AG04449 (cell line): ENCODE measurements at places on chromosomes 4 and X.

- no peak for DNase-seq
Observed at GRCh38 chrX:118802857-118803256, 20.8 kb upstream of the ZCCHC12 start.

DNA sequence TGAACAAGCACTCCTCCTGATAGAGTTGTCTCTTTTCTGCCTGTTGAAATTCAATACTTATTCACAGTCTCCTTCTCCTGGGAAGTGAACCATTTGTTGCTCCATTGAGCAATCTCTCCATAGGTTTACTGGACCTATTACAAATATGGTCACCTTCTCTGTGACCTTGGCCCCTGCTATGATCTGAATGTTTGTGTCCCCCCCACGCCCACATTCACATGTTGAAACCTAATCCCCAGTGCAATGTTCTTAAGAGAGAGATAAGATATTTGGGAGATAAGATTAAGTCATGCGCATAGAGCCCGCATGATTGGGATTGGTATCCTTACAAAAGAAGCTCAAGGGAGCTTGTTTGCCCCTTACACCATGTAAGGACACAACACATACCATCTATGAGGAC lies 54.1 kb upstream of the GABRE start:
- no peak for DNase-seq

DNA sequence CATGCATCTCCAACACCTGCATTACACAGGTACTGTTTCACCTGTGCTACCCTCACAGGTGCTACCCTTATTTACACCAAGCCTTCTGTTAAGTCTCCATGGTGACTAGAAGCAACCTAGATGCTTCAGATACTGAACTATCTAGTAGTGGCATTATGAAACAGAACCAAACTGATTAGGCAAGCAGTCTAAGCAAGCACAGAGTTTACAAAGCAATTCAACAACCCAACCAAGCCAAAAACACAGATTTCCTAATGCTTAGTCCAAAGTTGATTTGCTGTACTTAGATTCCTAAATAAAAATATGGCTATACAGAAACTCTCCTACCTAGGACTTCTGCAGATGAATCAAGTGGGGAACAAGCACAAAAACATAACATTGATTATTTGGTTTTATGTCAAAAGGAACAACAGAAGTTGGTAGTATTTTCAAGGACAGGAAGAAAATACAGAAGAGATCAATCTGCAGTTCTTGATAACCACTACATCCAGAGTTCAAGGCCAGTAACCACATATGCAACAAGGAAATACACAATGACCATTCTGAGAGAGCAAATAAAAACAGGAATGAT lies 3.2 kb downstream of the TAPT1 start:
- no peak for DNase-seq

- no peak for DNase-seq
Observed at GRCh38 chr4:3226467-3226866, 22.5 kb upstream of the MSANTD1 start.

- DNase-seq, result no peak
Observed at GRCh38 chrX:13607331-13607995, 38.1 kb downstream of the EGFL6 start.

- DNase-seq, result no peak
Observed at GRCh38 chr4:6264225-6264540, 5.5 kb upstream of the WFS1 start.

GRCh38 chr4:560731-561291 lies 15.3 kb downstream of the TMEM271 start:
- no peak for DNase-seq

- peak; percentile 89 for DNase-seq
Observed at GRCh38 chr4:38667085-38667893, 3.3 kb downstream of the KLF3 start.

- no peak for DNase-seq
Observed at GRCh38 chr4:144223661-144224060, 83.1 kb upstream of the GYPA start.

GRCh38 chr4:93199492-93199891 lies 629.1 kb upstream of the ATOH1 start:
- peak; percentile 7 for DNase-seq

DNA sequence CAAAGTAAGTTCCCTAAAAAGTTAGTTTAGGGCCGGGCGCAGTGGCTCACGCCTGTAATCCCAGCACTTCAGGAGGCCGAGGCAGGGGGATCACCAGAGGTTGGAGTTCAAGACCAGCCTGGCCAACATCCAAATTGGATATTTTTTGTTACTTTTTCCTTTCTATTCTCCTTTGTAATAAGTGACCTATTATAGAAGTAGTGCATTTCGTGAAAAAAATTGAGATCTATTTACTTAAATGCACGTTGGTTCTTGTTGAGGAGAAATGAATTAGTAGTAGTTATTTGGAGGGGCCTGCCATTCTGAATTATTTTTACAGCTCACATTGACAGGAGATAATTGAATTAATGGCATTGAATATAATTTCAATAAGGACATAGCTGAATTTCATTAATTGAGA lies 22.3 kb upstream of the NDUFC1 start:
- DNase-seq, result no peak

- DNase-seq, result no peak
Observed at GRCh38 chr4:169485086-169485485, 127.3 kb downstream of the NEK1 start.
